ENCODE measurements at places on chromosomes 16 and 17.

GRCh38 chr17:70024253-70024652 lies 50.8 kb upstream of the KCNJ16 start:
- DNase-seq: no peak

- DNase-seq: no peak
Measured at GRCh38 chr17:34771891-34772290, 189.4 kb downstream of the CCT6B start.

- no peak for DNase-seq
Measured at GRCh38 chr17:67027031-67027628, 17.2 kb upstream of the CACNG1 start.

DNA sequence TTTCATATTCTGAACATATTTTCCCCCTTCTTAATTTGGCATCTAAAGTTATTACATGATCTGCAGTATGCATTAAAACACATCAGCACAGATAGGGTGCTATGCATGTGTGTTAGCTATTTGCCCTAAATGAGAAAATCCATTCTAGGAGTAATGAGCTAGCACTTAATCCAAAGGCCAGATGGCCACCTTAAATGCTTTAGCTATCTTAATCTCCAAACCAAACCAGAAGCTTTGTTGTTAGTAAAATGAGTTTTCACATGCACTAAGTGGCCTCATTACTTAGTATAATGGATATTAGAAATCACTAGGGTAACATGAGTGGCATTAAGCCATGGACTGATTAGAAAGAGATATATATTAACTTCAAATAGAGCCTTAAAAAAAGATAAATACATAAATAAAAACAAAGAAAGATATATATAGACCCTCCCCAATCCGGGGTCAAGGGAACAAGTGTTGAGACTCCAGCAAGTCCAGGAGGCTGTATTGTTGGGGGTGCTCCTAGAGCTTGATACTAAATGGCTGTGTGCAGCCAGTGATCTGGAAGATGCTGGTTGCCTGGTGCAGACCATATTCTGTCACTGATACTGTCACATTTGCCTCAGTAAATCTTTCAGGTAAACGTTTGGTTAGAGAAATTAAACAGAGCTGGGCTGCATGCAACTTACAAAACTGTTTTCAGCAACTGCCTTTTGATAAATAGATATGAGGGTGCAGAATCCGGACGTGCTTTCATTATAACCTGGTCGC lies 67.3 kb downstream of the MYH10 start:
- no peak for DNase-seq

DNA sequence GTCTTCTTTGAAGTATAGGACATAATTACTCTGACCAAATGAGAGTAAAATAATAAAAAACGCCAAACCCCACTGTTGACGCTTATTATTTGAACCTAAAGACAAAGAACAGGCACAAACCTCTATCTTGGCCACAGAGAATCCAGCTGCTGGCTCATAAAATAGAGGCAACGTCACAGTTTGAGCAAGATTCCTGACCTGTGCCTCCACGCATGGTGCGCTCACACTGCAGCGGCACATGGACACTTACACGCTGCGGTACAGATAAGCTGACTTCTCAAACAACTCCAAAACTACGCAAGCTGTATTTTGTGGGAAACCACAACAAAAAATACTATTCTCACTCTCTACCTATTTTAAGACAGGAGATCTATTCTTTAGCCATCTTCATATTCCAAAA lies 38.8 kb upstream of the TRAP1 start:
- no peak for DNase-seq

DNA sequence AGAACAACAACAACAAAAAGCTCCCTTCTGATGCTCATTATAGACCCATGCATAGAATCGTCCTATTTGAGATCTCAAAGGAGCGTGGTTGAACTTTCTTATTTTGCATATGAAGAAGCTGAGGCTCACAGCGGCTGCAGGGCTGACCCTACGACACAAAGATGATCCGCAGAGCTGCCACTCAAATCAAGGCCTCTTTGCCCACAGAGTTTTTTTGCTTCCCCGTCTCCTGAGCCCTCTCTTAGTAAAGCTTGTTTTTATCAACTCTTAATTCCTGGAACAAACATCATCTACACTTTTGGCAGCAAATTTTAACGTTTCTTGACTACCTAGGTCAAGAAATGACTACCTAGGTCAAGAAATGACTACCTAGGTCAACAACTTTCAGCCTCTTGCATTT lies 73.7 kb downstream of the C16orf95 start:
- no peak for DNase-seq
